ENCODE measurements at places on chromosomes 2 and 18.

GRCh38 chr2:68086166-68086565 lies 23.4 kb upstream of the C1D start:
- DNase-seq, result no peak

GRCh38 chr2:170322140-170322766 lies 144.3 kb downstream of the MYO3B start:
- DNase-seq, result no peak

GRCh38 chr2:130799295-130799694 lies 37.4 kb upstream of the ARHGEF4 start:
- no peak for DNase-seq

DNA sequence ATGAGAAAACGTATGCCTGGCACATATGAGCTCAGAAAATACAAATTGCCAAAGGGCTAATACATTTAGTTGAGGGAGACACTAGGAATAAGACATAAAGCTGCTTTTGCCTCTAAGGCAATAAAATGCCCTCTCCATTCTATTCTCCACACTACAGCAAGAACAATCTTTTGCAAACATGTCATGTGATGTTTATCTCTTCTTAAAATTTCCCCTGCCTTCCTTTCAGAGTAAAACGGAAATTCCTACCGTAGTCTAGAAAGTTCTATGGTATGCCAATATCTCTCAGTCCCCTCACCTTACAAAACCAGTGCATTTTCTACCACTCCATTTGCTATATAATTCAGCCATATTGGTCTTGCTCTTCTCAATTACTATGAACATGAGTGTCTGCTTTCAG lies 33.1 kb downstream of the C18orf54 start:
- no peak for DNase-seq

DNA sequence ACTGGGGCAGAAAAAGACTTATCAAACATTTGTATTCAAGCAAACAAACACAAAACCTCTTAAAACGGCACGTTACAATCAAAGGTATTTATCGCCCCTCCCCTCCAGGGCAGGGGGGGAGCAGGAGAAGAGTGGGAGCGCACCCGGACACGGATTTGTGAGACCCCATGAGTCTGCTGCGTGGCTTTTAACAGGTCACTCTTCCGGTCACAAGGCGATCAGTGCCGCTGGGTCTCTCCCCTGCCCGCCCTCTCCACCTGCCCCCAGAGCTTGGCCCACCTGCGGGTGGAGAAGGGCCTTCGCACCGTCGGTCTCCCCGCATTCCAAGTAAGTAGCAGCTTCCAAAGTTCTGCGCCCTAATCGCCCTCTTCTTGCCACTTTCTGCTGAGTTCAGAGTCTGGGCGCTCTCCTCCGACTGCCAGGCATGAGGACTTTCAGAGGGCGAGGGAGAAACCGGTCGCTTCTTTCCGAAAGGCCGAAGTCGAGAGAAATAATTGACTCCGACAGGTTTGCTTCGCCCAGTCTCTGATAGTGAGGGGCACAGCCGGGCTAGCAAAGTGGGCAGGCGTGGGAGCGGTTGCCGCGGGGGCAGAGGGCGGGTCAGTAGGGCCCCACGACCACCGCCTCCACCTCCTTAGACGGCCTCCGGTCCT lies 800 bp downstream of the RPRM start:
- no peak for DNase-seq

GRCh38 chr2:168521053-168521741 lies 65.1 kb downstream of the CERS6 start:
- DNase-seq, result no peak

- no peak for DNase-seq
Observed at GRCh38 chr2:228417526-228417925, 236.0 kb upstream of the SPHKAP start.

All from stimulated activated CD4-positive, alpha-beta T cell treated with anti-CD3 and anti-CD28 coated beads, TNF-alpha, amount 100 ng/mL, for 4 hours (primary cell).